Esophagus squamous epithelium (tissue), 5 donors: ENCODE measurements at places on chromosomes 1 and 21.

- no peak for DNase-seq
Observed at GRCh38 chr21:24197132-24197643, 1410.1 kb downstream of the MRPL39 start.

DNA sequence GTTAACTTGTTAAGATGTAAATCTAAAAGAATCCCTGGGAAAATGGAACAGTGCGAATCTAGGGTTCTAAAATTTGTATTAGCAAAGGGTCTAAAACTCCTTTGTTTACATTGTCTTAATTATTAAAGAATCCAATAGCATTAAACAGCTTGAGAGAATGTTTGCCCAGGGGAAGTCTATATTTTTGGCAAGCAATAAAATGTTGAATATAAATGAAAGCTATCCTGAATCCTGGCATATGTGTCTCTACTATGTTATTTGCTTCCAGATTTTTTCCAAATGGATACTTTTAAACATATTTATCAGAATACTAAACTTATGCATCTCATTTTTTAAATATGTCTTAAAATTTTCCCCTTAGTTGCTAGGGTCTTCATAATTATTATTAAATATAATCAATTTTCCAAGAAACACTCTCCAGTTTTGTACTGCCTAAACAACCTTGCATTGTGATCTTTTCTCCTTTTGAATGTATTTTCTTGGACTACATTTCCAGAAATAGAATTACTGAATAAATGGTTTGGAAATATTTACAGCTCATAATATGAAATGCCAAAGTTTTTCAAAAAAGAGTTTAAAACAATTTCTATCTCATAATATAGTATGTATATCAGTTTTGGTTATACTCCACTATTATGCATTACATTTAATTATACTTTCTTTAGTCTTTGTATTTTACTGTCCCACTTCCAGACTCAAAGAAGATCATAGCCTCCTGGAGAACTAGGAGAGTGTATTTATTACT is 304.8 kb downstream of the USP25 start:
- DNase-seq, result no peak

DNA sequence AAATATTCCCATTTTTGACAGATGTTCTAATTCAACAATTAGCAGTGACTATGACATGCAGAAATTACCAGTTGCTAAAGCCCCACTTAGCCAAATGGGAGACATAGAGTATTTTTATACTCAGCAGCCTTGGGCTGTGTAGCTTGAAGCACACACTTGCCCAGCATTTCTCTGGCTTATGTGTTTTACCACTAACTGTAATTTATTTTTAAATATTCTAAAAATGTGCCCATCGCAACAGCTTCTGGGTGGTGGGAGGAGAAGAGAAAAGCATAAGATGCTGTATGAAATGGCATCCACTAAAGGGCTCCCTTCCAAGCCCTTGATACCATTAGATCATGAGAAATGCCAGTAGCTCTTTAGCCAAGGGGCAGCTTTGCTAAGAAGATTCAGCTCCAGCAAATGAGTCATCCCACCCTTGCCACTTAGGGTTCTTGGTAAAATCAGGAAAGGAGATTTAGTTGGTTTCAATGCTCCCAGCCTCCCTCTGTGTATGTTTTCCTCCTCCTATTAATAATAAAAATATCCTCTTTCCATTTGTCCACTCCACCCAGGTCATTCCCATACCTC is 462.7 kb upstream of the DEPDC1 start:
- DNase-seq, result no peak

DNA sequence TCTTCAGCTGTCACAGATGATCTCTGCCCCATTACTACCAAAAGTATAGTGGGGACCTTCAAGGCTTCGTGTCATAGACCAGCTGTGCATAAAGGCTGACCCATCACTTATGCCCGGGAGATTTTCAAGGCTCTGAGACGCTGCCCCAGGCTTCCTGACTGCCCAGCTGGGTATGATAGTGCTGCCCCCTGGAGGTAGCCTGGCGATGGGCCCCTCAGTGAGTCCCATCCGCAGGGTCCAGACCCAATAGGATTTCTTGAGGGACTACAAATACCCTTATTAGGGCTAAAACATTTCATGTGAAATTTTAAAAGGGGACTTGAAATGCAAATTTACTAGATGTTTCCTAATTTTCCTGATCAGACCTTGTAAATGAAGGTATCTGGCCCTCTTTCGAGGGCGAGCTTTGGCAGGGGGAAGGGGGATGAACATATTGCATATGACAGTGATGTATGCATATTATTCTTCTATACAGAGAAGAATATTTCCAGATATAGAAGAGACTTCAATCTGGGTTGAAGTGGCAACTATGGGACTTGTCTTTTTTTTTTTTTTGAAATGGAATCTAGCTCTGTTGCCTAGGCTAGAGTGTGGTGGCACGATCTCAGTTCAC is 11.7 kb upstream of the FCMR start:
- DNase-seq, result no peak

DNA sequence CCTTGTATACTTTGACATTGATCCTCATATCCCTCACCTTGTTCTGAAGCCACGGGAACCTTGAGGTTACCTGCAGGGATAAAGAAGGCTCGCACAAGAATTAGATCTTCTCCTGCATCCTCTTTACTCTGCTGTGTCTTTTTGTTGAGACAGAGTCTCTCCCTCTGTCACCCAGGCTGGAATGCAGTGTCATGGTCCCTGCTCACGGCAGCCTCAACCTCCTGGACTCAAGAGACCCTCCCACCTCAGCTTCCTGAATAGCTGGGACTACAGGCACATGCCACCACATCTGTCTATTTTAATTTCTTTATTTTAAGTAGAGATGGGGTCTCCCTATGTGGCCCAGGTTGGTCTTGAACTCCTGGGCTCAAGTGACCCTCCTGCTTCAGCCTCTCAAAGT is 134.7 kb downstream of the PTPRC start:
- DNase-seq, result no peak

GRCh38 chr1:215458562-215458961 is 108.5 kb upstream of the KCTD3 start:
- no peak for DNase-seq

GRCh38 chr1:159892944-159893343 is 7.0 kb downstream of the CFAP45 start:
- no peak for DNase-seq

DNA sequence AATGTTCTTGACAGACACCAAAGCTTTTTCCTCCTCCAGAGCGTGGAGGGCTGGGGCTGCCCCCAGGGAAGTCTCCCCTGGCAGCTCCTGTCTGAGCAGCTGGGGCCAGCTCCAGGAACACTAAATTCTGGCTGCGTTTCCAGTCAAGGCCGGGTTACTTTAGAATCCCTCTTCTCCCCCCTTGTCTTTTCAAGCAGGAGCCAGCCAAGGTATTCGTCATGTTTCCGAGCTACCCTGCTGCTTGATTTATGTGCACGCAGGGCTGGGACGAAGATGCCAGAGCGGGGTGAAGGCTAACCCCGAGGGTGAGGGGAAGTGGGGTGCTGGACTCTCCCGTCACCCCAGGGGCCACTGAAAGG is 68.1 kb upstream of the ANGPTL1 start:
- DNase-seq, result no peak

GRCh38 chr1:97919585-97920261 is 1.1 kb downstream of the DPYD start:
- no peak for DNase-seq

DNA sequence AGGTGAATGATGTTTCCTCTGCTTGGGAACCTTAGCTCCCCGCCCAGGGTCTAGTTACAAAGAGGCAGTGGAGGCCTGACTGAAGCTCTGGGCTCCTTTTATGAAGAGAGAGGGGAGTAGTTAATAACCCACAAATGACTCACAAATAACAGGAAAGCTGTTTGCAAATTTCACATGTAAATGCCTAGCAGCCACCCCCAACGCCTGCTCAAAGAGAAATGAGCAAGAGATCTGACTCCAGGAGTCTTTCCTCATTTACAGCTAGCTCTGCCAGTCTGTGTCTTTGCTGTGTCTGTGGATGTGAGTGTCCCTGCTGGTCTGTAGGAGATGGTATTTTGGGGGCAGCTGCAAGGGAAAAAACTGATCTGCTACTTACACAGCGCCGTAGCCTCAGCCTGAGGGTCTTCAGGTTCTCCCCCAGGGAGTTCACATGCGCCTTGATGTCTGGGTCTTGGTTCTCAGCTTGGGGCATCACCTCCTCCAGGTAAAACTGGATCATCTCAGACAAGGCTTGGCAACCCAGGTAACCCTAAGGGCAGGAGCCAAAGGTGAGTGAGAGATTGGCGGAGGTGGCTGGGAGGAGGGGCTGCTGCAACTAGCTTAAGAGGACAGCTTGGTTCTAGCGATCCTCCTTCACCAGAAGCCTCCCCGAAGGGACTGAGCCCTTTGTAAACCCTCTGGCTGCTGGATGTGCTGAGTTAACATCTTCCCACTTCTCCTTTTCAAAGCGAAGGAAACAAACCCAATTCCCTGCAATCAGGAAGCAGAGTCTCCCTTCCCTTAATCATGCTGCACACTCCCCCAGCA is at the start of gene IL19:
Gene IL19, plus strand, starts transcription at position 243 of the 807 bp plus-strand sequence. CDS start 65,890 bp downstream, outside the sequence.
- DNase-seq, result no peak

GRCh38 chr1:76224752-76225151 is 150.2 kb downstream of the ST6GALNAC3 start:
- no peak for DNase-seq

- no peak for DNase-seq
Observed at GRCh38 chr1:31529999-31530684, 46.2 kb upstream of the TINAGL1 start.

- DNase-seq, result no peak
Observed at GRCh38 chr21:41566500-41567014, 58.6 kb upstream of the TMPRSS2 start.

DNA sequence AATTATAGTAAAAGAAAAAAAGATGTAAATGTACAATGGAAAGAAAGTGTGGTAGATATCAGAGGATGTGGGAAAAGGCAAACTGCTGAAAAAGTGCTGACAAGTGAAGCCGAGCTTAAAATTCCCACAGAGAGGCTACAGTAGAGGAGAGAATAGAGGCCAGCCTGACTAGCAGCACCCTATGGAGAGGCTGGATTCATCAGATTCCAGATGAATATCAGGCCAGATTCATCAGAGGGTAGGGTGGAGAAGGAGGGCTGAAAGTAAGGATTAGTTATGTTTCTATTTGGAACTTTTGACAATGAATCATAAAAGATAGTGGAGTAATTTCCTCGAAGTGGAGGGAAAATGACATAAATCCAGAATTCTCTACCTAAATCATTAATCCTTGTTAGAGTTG is 60.4 kb upstream of the NEK7 start:
- no peak for DNase-seq

GRCh38 chr1:222897527-222898190 is 82.8 kb downstream of the DISP1 start:
- no peak for DNase-seq

DNA sequence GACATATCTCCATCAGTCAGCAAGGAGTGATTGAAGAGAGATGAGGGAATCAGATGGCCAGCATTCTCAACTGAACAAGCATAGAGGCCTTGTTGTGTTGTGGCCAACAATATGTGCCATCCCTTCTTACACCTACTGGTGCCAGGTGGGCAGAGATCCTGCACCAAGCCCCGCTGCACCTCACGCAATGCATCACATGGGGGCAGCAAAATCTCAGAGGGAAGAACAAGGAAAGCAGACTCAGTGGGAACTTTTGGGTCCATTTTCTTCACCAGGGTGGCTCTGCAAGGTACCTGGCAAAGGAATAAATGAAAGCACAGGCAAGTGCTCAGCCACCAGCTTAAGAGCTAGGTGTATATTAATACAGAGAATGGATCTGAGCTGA is 33.2 kb downstream of the HSD3B2 start:
- no peak for DNase-seq

DNA sequence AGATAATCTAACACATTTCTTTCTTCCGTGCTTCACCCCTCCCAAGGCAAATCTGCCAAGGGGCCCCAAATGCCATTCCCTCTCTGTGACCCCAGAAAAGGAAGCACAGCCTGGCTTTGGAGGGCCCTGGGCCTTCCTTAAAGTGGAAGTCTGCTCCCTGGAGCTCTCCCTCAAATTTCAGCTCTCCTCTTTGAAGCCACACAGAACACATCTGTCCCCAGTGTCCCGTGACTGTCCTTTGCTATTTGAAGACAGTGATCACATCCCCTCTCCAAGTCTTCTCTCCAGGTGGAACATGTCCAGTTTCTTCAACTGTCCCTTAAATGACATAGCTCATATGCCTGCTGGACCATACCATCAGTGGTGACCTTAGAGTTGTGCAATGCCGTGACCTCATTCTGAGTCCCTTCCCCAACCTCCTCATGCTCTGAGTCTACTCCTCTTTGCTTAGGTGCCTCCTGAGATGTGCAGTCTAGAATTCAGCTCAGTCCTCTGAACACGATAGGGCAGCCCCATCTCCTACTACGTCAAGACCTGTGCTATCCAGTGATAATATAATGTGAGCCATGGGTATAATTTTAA is 18.4 kb upstream of the FOXO6 start:
- no peak for DNase-seq

GRCh38 chr1:25906644-25907300 is 553 bp upstream of the STMN1 start:
- DNase-seq, result no peak

GRCh38 chr1:204972426-204972825 is 70.6 kb upstream of the CNTN2 start:
- DNase-seq, result no peak

GRCh38 chr1:187074445-187075048 is 245.8 kb downstream of the PLA2G4A start:
- no peak for DNase-seq

DNA sequence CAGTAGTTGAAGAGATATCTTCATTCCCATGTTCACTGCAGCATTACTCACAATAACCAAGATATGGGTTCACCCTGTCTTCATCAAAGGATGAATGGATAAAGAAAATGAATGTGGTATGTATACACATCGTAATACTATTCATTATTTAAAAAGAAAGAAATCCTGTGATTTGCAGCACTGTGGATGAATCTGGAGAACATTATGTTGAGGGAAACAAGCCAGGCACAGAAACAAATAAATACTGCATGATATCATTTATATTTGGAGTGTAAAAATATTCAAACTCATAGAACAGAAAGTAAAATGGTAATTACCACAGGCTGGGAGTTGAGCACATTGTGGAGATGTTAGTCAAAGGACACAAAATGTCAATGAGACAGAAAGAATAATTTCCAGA is 977.2 kb downstream of the AMY1C start:
- no peak for DNase-seq
